Endodermal cell (in vitro differentiated cells): ENCODE measurements at places on chromosomes 16 and 17. TPM values are rescaled to one million over a fixed set of nuclear protein-coding genes. Genes with fewer than 3 reads are reported as not detected.
A peak's percentile ranks its signal among the peaks of the same experiment; 100 is the strongest.

SULT1A4 gene
- 1.6 to 2.1 TPM (median 1.6 TPM) in 3 replicates for total RNA-seq

- peaks cover 9% of the 10 kb centered on the region for H3K36me3 ChIP-seq
- no peak overlapping the region for H3K27ac ChIP-seq
- peak; percentile 63 for DNase-seq
- H3K27me3 ChIP-seq: no peaks in the 10 kb centered on the region
Observed at GRCh38 chr16:81863630-81864352, 84.7 kb downstream of the PLCG2 start.

DNA sequence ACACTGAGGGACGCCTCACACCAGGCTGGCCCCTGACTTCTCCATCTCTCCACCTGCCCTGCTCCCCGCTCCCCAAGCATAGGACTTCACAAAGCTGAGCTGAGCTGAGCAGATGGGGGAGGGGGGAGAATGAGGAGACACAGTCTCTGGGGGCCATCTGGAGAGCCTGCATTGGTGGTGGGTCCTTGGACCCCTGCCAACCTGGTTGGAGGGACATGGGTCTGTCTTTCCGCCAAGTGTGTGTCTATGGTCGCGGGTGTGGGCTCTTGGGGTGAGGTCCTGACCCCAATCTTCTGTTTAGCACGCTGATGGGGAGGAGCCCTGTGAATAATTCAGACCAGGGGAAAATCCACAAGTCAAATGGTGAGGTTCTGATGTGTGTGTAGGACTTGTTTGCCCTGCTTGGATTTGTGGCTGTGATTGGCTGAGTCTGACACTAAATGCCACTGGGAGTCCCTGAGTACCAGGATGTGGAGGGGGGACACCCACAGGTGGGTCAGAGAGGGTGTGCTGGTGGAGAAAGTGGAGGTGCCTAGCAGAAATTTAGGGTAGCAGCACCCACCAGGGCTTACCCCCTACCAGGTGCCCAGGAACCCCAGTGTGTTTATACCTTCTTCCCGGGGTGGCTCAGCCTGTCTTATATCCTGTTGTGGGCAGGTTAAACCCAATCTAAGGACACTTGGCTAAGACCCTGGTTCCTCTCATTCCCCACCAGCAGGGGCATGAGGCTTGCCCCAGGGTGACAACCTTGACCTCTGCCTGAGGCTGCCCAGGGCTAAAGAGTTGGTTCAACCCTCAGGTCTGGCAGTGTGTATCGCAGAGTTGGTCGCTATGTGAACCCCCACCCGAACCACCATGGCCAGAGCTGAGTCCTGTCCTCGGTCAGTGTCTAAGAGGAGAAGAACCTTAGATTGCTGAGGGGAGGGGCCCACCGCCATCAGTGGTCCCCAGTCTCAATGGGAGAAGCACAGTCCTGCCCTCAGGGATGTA is 2.1 kb downstream of the FMNL1 start:
- no peak for DNase-seq
- no peaks in the 10 kb centered on the region for H3K36me3 ChIP-seq

GRCh38 chr17:76383546-76384221 is 725 bp upstream of the SPHK1 start:
- peak overlapping the region; percentile 82 for H3K4me3 ChIP-seq
- no peaks in the 10 kb centered on the region for H3K36me3 ChIP-seq
- DNase-seq: peak; percentile 89
- H3K4me1 ChIP-seq: no peaks in the 10 kb centered on the region
- H3K27me3 ChIP-seq: peaks cover 35% of the 10 kb centered on the region

GRCh38 chr16:30351586-30352419 is 3.3 kb downstream of the CD2BP2 start:
- DNase-seq: no peak
- H3K4me3 ChIP-seq: no peak overlapping the region
- H3K27me3 ChIP-seq: no peaks in the 10 kb centered on the region
- H3K4me1 ChIP-seq: peaks cover 9% of the 10 kb centered on the region
- peaks cover 48% of the 10 kb centered on the region for H3K36me3 ChIP-seq

KIF18B gene
- 19.9 to 71.0 TPM (median 64.7 TPM) in 3 replicates for total RNA-seq

BCL6B gene
- 7.0 to 14.3 TPM (median 9.1 TPM) in 3 replicates for total RNA-seq

TSEN54 gene
- total RNA-seq: 14.7 to 39.3 TPM (median 39.1 TPM) in 3 replicates

DNA sequence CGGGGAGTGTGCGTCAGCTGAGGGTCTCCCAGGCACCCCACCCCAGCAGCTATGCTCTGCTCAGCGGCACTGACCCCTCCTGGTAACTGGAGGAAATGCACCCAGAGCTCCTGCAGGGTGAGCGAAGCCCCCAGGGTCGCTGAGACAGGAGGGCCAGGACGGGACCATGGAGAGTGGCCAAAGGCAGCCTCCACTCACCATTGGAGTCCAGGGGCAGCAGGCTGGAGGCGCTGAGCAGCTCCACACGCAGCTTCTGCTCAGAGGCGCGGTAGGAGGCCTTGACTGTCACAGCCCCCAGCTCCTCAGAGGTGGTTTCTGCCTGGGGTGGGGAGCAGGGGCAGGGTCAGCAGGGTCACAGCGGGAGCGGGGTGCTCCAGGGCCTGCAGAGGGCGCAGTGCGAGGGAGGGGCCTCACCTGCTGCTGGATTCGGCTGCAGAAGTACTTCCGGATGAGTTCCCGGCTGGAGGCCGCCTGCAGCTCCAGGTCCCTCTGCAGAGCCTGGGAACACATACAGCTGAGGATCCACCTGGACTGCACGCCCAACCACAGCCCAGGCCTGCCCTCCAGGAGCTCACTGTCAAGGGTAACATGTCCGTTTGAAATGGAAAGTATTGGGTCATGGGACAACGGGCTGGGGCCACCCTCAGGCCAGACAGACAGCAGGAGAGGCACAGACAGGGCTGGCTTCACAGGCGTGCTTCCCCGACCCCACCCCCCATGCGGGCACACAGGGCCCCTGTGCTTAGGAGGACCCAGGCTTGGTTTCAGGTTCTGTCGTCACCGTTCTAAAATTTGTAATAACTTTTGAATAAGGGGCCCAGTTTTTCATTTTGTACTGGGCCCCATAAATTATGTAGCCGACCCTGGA is 13.8 kb downstream of the UNC13D start:
- no peaks in the 10 kb centered on the region for H3K4me1 ChIP-seq
- peaks cover 6% of the 10 kb centered on the region for H3K36me3 ChIP-seq
- DNase-seq: peak; percentile 96
- no peak overlapping the region for H3K27ac ChIP-seq

DNA sequence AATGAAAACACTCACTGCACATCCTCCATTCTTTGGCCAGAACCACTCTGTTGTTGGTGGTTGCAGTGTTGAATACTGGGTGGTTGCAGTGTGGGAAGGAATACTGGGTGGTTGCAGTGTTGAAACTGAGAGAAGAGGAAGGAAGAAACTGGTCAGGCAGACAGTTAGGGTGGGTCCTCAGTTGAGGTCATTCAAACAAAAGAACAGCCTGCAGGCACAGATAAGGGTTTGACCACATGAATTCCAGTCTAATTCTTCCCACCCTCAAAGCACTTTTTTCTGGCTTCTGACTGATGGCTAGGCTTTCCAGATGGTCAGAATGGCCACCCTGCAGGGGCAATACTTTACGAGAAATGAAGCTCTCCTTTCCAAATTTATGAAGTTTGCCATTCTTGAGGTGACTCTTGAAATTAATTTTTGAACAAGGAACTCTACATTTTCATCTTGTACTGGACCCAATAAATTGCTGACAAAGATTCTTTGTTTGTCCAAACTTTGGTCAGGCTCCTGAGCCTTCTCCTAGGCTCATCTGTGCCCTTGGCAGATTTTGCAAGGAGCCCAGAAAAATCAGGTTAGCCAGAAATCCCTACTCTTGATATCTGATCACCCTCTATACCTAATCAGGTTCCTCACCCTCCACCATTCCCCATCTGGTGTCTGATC is 596.6 kb upstream of the CDH5 start:
- no peak for DNase-seq
- H3K27me3 ChIP-seq: no peaks in the 10 kb centered on the region
- H3K27ac ChIP-seq: no peak overlapping the region

DNA sequence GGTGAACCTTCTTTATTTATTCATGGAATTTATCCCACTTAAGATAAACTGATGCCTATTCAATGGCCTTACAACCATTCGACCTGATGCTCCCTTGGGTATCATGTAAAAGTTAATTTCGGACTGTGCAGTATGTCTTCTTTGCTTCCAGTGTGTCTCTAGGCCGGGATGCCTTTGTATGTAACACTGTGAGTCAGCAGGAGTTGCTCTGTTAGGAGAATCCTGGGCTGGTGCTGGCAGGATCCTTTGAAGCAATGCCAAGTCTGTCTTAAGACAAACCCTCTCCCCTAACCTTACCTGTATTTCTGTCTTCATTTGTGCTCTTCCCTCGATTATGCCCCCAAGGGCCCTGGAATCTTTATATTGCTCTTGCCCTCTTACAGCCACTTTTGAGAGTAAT is 37.9 kb upstream of the ABCA8 start:
- no peaks in the 10 kb centered on the region for H3K27me3 ChIP-seq
- no peak overlapping the region for H3K27ac ChIP-seq
- no peak overlapping the region for H3K4me3 ChIP-seq
- no peaks in the 10 kb centered on the region for H3K4me1 ChIP-seq
- DNase-seq: no peak

DNA sequence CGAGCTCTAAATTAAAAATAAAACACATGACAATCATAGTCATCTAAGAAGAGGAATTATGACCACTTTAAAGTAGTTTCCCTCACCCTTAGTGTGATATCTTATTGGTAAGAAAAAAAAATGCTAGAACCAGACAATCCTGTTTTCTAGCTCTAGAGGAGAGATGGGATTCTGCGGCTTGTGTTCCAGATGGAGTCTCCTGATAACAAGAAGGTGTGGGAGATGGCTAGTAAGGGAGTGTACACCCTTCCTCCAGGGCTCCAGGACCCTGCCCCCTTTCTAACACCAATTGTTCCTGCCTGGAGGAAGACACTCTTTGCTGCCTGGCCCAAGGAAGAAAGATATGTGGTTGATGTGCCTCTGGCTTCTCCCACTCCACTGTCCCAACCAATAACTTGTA is 68.8 kb upstream of the FBXO47 start:
- H3K36me3 ChIP-seq: no peaks in the 10 kb centered on the region
- no peaks in the 10 kb centered on the region for H3K27me3 ChIP-seq
- H3K27ac ChIP-seq: no peak overlapping the region
- no peak for DNase-seq
- H3K4me1 ChIP-seq: peaks cover 2% of the 10 kb centered on the region

VTN gene
- 2.5 and 2.8 TPM in 2 replicates for total RNA-seq

GRCh38 chr17:18230288-18231141 is 5.1 kb downstream of the LLGL1 start:
- peak overlapping the region; percentile 76 for H3K27ac ChIP-seq
- peaks cover 5% of the 10 kb centered on the region for H3K4me1 ChIP-seq
- H3K27me3 ChIP-seq: no peaks in the 10 kb centered on the region
- no peak overlapping the region for H3K4me3 ChIP-seq
- DNase-seq: no peak
